ENCODE measurements at places on chromosomes 6 and 20.

GRCh38 chr6:52712136-52712535, 41.2 kb downstream of the TMEM14A start:
- DNase-seq: no peak

GRCh38 chr6:110746680-110747079, 68.6 kb downstream of the CDK19 start:
- peak; percentile 93 for DNase-seq

DNA sequence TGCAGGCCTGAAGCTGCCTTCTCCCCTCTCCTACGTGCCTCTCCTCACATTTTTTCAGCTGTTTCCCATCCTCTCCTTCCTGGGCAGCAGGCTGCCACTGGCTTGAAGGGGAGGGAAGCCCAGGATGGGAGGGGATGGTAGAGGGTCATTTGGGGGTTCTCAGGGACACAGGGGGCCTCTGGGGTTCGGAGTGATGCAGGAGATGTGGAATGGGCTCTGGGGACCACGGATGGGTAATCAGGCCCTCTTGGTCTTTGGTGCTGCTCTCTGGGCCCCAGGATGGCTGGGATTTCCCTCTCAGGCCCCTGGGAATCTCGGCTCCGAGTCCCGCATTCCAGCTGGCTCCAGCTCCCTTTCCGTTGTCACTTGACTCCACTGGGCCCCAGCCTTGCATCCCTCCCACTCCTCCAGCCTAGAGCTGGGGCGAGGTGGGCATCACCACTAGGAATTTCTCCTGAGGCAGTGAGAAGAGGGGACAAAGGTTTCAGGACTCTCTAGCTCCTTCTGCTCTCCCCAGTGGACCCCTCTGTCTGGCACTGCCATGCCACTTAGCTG, 2.0 kb upstream of the DDR1 start:
- no peak for DNase-seq

GRCh38 chr6:19465256-19465655, 371.9 kb upstream of the ID4 start:
- no peak for DNase-seq

- no peak for DNase-seq
Observed at GRCh38 chr20:32285082-32285620, 7.7 kb downstream of the KIF3B start.

- no peak for DNase-seq
Observed at GRCh38 chr6:134491477-134491876, 173.6 kb upstream of the SGK1 start.

GRCh38 chr20:1888796-1889463, 6.3 kb upstream of the SIRPA start:
- peak; percentile 60 for DNase-seq

DNA sequence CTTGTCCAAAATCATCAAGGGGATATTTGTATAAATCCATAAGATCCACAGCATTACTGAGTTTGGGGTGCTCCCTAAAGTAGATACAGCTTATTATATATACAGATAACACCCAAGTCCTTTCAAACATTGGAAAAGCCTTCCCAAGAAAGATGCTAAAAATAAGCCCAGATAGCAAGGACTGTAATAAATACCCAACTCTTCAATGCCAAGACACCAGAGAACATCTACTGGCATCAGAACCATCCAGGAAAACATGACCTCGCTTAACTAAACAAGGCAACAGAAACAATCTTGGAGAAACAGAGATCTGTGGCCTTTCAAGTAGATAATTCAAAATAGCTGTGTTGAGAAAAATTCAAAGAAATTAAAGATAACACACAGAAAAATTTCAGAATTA, 761.4 kb downstream of the GRIK2 start:
- no peak for DNase-seq

DNA sequence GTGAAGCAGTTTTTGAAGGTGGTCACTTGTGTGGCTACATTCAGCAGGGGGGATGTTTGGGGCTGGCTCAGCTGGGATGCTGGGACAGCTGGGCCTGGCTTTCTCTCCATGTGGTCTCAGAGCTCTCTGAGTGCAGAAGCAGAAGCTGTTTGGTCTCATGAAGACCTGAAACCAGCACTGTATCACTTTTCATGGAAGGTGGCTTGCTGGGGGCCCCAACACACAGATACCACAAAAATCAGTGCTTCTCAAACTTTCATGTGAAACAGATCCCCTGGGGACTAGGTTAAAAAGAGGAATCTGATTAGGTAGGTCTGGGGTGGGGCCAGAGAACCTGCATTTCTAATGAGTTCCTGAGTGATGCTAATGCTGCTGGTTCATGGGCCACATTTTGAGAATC, 347.3 kb downstream of the DHX35 start:
- no peak for DNase-seq

- no peak for DNase-seq
Observed at GRCh38 chr6:106103728-106104109, 17.6 kb downstream of the PRDM1 start.

DNA sequence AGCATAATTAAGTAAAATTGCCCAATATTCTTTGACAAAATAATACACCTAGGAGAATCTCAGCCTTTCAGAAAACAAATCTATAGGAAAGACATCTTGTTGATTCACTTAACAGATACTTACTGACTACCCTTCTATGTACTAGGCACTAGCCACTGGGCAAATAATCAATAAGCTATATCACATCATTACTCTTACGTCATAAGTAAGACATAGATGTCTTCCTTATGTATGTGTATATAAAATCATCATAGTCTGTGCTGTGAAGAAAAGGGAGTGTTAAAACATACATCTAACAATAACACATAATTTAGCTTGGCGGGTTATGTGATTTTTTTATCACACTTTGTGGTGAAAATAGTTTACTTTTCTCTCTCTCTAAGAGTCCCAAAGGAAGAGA, 733.9 kb downstream of the EYS start:
- no peak for DNase-seq

DNA sequence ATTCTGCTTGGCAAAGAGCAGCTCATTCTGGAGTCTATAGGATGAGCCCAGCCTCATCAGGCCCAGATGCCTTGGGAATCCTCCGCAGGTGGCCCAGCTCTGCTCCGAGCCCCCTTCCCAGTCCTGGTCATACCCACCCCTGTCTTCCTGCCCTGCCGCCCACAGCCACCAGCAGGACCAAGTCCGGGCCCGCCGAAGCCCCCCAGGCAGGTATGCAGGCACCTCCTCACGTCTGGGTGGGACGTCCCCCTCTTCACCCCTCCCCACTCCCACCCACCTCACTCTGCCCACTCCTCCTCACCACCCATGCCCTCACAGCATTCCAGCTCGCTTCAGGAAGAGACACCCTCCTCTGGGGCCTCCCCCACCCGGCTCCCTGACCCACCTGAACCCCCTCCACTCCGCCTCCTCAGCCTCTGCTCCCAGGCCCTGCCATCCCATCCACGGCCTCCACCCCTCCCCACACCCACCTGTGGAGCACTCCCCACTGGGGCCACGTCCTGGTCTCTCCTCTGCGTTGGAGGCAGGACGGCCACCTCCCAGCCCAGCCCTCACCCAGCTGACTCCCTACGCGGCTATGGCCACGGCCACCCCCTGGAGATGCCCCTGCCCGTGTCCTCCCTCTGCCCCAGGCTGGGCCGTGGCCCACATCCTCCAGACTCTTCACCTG, 43.4 kb downstream of the KCNQ2 start:
- no peak for DNase-seq

DNA sequence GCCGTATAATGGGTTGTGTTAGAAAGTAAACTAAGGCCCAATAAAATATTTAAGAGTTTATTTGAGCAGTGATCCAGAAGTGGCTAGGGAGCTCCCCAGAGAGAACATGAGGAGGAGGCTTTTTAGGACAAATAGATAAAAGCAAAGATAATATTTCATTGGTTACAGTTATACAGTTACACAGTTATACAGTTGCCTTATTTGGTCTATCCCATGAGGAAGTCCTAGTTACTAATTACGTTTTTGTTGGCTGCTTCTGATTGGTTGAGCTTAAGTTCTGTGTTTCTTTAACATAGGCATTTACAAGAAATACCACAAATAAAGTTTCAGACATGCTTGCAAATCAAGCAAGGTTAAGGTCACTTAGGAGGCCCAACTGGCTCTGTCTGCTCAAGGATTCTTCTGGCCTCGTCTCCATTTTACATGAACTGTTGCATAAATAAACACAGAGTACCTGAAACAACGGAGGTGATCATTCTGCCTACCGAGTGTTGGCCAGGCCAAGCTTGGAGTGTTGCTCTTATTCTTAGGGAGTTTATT, 7.0 kb downstream of the UBD start:
- DNase-seq: no peak

- DNase-seq: no peak
Observed at GRCh38 chr6:142482974-142483373, 181.2 kb downstream of the ADGRG6 start.

DNA sequence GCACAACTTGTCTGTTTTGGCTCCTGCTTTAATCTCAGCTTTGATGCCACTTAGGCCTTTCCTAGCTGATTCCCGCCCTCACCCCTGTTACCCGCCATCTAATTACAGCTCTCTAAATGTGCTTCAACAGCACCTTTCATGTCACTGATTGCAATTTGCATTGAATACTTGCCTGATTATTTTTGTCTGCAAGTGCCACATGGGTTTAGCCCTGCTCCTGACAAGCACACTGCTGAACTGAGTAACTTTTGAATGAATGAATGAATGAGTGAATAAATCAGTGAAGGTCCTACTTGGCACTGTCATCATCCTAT, 591 bp upstream of the DCBLD1 start:
- DNase-seq: no peak

GRCh38 chr6:43974643-43975230, 152.5 kb downstream of the MRPL14 start:
- no peak for DNase-seq

- DNase-seq: no peak
Observed at GRCh38 chr6:41098366-41098765, 25.6 kb downstream of the NFYA start.

DNA sequence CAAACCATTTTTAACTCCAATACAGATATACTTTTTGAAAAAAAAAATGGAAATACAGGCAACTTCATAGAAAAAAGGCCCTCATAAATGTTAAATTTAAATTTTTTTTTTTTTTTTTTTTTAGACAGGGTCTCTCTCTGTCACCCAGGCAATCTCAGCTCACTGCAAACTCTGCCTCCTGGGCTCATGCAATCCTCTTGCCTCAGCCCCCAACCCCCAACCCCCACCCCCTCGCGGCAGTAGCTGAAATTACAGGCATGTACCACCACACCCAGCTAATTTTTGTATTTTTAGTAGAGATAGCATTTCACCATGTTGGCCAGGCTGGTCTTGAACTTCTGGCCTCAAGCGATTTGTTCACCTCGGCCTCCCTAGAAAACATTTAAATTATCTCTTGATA, 12.8 kb upstream of the ULBP3 start:
- no peak for DNase-seq

DNA sequence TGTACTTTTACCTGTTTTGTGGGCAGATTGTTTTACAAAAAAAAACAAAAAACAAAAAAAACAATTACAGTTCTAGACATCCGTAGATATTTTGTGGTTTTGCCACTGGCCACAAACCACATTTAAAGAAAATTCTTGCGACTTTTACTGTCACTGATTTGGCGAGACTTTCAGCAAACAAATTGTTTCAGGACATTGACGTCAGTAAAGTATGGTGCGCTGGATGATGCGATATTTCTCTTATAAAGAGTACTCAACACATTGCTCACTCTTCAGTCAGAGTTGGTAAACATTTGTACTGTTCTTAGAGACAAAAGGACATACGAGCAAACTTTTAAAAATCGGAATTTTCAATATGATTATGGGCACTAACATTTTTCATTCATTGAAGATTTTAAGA, 229.8 kb downstream of the HAO1 start:
- no peak for DNase-seq

DNA sequence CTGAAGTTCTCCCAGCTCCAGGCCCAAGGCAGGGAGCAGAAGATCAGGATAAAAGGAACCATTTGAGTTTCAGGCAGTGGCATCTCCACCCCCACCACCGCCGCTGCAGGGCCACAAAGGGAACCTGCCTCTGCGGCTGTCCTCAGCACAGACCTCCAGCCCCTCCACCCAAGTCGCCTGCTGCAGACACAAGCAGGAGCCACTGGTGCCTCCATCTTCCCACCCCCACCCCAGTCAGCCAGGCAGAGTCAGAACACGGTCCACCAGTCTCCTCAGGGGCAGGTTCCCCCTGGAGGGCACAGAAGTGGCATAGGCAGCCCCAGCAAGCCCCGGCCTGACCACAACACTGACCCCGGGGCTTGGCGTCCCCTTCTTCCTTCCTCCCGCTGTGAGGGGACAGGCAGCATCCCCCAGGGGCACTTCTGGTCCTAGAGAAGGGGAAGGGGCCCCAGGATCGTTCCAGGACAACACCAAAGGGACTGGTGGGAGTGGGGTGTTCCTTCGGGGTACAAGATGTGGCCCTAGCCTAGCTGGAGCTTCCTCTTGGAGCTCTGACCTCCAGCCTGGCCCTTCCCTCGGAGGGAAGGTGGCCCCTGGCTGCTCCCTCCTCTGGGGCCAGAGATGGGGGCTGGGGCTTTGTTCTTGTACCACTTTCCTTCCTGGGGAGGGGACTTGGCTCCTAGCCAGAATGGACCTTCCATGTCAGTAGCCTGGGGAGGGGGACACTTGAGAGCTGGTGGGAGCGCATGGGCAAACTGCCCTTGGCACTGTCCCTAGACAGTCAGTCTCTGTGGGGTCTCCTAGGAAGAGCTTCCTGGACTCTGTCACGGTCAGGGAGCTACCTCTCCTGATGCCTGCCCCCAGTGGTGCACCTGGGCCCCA, 36.0 kb downstream of the YTHDF1 start:
- DNase-seq: no peak

DNA sequence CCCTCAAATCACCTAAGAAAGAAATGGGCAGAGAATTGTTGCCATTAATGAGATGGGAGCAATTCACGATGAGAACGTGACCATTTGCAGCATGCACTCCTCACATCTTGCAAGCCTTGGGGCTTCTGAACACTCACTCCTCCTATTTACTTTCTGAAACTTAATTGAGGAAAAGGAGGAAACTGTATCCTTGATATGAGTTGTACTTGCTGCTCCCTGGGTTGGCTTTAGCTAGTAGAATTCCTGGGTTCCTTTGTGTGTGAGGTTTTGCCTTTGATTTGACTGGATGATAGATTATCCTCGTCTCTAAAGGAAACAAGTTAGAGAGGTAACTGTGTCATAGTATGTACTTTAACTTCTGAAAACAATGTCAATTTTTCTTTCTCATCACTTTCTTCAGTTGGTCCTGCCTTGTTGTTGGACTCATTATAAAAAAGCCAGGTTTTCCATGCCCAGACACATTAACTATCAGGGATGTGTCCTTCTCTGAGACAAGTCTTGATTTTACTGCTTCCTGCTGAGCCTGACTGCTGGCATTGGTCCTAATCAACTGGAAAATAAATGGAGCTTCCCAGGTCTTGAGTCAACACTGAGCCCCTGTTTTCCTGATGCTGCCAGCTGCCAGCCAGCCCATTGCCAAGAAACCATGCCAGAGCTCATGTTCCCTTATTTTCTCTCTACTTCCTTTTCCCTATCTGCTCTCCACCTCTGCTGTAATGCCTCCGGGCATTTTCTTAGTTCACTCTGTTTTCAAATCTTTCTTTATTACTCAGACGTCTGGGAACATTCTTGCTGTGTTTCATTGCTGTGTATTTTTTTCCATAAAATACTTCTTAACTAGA, 6.0 kb upstream of the MRAP2 start:
- DNase-seq: no peak

DNA sequence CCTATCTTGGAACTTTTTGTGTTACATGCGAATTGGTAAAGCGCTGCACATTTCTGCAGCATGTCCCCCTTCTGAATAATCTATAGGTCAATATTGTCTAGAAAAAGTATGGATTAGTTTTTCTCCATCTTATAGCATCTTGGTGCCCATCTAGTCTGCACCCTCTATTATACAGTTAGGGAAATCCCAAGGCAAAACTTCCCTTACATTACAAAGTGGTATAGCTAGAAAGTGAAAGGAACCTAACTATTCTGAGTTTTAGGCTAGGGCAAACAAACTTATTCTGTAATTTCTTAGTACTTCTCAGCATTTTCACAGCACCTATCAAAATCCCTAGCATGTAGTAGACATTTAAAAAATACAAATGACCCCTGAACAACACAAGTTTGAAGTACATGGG, 133.5 kb upstream of the CCDC28A start:
- DNase-seq: no peak

All from HepG2 (cell line).